GM18507 (cell line): ENCODE measurements at places on chromosomes 1 and 21.

DNA sequence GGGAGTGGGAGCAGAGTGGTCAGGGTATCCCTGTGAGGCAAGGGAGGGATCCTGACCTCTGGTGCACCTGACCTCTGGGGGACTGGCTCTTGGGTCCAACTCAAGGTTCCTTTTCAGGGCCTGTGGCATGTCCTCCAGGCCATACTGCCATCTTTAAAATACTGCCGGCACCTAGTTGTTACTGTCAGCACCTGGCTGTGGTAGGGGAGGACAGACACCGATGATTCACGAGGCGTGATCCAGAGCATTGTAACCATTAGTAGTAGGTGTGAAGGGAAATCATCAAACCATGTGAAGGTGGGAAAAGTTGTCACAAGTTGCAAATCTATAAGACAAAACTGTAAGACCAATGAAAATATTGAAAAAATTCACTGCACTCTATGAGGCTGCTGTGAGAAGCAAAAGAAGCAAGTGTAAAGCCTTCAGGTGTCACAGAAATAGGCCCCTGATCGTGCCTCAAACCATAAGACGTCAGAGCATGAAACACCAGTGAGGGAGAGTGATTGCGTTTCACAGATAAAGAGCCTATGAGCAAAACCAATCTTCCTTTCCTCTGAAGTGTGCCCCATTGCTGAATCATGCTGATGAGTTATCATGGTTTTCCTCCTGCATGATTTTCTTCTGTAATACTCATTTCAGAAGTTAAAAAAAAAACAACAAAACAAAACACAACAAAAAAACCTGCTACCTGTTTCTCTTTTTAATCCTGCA is 55.3 kb downstream of the CDC7 start:
- DNase-seq = no peak

DNA sequence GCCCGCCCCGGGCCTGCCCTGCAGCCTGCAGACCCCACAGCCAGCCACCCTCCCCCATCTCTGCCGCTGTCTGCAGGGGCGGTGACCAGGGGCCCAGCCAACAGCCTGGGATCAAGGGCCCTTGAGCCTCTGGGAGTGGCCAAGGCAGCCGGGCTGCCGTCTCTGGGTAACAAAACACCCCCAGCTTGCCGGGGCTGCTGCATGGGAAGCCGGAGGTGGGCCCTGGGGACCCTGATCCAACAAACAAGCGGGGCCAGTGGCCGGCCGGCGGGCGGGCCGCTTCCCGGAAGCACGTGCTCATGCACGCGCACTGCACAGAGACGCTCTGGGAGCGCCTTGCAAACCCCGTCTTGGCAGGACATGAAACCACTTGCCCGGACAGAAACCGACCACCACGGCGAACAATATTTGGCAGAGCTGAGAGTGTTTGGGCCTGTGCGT is 13.2 kb downstream of the MEGF6 start:
- no peak for DNase-seq

DNA sequence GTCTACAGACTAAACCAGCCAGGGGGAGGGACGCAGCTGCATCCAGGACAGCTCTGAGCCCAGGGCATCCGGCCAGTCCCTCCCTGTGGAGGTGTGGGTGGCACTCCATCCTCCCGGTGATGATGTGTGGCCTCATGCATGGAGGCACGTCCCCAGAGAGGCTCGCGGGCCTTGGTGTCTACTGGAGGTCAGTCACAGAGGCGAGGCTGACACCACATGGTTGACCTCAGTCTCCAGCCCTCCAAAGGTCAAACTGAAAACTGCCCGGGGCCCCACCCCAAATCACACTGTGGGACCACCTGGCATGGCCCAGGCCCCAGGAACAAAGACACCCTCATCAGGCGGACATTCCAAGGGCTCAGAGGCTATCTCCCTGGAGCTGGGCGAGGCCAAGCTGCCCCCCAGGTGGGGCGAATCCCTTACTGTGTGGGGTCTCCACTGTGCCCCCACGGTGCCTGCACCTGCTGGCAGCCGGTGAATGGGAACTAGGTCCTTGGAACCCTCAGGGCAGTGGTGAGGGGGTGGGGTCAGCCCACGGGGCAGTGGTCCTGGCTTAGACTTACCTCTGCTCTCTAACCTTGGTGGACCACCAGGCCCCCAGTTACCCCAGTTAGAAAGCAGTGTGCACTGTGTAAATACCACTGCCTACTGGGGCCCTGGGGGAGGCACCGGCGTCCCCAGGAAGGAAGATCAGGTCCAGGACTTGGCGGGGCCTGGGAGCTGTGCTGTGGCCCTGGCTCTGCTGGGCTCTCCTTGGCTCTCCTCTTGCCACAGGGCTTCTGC is 49.1 kb downstream of the TRPM2 start:
- no peak for DNase-seq

DNA sequence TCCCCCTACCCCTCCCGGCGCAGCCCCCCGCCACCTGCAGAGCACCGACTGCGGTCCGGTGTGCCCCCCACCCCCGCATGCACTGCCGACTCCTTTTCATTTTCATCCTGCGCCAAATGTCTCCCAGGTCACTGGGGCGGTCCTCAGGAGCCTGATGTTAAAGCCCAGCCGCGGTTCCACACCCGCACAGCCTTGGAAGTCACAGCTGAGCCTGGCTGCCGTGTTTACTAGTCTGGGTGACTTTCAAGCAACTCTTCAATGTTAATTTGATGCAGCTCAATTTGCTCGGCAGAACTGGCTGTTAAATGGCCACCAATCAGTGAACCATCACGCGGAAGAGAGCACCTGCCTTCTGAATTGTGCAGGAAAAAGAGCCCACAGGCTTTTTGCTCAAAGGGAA is 27.2 kb downstream of the THAP3 start:
- DNase-seq = no peak

DNA sequence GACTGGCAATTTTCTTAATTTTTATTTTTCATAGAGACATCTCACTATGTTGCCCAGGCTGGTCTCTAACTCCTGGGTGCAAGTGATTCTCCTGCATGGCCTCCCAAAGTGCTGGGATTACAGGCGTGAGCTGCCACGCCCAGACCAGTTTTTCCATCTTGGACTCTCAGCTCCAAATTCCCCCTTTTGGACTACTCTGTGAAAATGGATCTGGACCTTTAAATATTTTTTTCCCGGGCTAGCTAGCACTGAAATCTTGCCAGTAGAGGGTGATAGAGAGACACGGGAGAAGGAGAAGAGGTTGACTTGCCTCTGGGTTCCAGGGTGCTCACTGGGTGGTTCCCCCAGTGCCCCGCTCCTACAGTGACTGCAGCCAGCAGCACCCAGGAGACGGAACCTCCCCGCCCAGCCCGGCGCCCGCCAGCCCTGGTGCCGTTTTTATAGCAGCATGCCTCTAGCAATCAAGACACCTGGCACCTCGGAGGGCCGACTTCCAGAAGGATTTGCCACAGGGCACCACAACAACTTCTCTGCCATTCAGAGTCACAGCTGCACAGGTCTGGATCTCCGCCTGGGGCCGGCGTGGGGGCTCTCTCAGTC is 34.7 kb upstream of the SCCPDH start:
- peak; percentile 79 for DNase-seq

GRCh38 chr1:85464497-85465098 is 361 bp downstream of the DDAH1 start:
- DNase-seq = peak; percentile 3

DNA sequence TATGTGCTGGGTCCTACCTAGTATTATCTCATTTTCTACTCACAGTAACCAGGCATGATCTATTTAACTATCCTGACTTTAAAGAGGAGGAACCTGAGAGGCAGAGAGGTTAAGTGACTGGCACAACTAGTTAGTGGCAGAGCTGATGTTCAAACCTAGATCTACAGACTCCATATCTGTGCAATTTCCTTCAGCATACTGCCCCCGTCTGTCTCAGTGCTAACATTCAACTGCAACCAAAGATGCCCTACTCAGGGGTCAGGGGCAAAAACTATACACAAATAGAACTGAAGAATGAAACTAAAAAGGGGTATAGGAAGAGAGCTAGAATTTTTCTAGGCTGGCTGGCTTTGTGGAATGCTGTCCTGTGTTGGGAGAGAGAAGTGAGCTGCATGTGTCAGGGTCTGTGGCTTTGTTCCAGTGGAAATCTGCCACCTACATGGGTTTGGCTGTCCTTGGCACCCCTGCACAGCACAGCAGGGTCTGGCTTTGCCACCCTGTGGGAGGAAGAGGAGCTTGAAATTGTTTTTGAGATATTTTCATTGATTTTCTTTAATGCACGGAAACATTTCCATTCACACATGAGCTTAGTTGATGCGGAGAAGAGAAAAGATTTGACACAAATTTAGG is 368.5 kb downstream of the RPS6KC1 start:
- DNase-seq = no peak

GRCh38 chr1:198811449-198811848 is 172.6 kb downstream of the PTPRC start:
- DNase-seq = no peak

DNA sequence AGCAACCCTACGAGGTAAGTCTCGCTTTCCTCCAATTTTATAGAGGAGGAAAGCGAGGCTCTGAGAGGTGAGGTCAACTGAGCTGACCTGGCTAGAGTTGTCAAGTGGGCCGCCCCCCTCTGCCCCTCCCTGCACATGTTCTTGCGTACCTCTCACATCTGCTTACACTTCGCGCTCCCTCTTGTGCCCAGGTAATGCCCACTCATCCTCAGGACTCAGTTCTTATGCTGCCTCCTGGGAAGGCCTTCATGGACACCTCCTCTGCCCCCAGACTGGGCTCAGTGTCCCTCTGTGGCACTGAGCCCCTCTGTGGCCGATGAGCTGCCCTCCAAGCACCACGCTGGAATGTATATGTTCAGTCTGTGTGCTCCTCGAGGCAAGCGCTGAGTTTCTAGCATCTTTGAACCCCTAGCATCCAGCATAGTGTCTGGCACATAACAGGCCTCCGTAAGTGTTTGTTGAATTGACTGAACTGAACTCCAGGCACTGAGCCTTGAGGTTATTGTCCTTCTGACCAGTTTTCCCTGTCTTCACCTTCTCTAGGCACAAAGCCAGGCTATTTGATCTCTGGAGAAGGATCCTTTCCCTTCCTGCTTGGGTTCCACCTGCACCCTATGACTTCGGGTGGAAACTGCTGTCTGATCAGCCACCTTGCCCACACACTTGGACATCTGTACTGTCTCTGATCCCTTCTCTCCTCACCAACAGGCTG is 13.5 kb downstream of the MOV10 start:
- no peak for DNase-seq

- peak; percentile 49 for DNase-seq
Observed at GRCh38 chr1:222654849-222655248, 37.0 kb downstream of the MIA3 start.

DNA sequence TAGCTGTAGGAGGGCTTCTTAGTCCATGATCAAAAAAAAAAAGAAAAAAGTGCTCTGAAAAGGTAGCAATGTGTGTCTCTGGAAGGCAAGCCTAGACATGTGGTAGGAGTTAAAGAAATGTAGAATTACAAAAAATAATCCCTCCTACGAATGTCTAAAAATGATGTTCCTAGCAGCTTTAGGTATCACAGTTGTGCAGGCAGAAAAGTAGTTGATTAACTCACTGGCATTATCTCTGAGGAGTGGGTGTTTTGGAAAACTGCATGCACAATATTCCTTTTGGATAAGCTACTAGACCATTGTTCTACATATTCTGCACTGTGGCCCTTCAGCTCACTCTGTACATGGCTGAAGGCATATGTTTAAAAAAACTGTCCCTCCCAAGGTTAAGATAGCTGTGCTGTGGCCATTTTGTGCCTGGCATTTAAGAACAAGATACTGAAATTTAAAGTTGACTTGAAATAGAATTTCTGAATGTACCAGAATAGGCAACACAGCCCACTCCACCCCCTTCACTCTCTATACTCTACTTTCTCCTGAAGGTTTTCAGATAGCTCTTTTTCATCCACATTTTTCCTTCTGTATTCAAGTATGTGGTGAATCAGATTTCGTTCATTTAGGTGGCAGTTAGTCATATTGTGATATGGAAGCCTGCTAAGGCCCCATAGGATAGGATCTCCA is 463.9 kb upstream of the LRRC7 start:
- DNase-seq = no peak
